Activated CD4-positive, CD25-positive, alpha-beta regulatory T cell treated with anti-CD3 and anti-CD28 coated beads, Interleukin-2, amount 50 U/mL, for 16 hours (primary cell): ENCODE measurements at places on chromosomes 1 and 21.

DNA sequence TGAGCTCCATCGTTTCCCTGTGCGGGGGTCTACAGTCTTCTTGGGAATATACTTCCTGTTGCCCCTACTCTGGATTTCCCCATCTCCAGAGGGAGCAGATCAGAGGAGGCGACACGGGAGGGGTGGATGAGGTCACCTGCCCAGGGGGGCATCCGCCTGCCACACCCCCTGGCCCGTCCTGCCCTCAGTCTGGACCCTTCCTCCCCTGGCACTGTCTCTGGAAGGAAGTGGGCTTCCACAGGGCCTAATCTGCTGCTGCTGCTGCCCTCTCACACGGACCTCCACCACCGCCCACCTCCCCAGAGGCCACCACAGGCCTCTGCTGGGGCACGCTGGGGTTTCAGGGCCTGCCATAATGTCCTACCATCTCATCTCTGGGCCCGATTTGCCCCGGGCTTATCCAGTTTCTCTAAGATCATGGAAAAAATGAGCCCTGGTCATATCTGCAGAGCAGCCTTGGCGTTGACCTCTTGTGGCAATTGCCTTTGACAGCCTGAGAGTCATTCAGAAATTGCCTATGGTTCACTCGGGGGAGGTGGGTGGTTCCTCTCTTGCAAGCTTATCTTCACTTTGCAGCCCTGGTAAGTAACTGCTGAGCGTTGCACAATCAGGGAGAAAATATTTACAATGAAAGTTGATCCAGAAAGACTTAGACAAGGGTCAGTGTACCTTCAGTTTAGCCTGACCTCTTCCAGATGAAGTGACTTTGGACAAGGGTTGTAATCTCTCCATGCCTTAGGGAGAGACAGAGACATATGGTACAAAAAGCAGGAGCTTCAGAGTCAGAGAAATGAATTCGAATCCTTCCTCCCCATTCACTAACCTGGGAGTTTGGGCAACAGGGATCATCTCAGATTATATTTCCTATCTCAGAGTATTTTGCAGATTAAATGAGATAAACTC, 252.4 kb downstream of the TOMM20 start:
- DNase-seq = no peak

DNA sequence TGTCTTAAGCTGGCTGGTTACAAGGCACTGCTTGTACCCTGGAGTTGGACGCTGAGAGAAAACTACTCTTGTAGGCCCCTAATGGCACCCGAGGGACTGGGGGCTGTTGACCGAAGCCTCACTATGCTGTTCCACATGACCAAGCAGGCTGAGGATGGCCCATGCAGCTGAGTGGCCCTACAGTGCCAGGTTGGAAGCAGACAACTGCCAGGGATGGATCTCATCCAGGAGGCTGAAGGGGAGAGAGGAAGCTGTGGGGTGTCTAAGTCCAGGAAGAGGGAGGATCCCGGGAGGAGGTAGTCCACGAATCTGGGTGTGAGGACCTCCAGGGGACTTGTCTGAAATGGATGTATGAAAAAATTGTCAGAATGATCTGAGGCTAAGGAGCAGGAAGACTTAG, 45.8 kb downstream of the FOXD2 start:
- DNase-seq = no peak

- no peak for DNase-seq
Measured at GRCh38 chr1:151012684-151013471, 4.6 kb downstream of the PRUNE1 start.

DNA sequence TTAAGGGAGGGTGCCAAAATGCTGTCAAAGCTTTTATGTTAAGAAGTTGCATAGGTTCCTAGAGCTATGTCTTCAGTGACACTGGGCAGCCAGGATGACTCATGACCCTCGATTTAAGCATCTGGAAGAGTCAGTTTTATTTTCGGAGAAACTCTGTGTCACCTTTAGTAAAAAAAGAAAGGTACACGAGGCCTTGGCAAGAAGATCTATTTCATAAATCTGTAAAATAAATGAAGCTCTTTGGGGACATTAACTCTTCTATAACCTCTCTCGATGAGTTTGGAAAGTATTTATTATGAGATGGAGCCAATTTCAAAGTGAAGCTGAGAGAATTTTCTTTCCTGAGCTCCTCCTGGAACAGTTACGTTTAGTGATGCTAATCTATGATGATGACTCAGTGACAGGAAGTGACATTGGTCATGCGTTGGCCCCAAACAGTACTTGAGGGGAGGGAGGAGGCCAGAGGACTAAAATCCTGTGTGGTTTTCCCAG, 156.5 kb downstream of the HLX start:
- no peak for DNase-seq

DNA sequence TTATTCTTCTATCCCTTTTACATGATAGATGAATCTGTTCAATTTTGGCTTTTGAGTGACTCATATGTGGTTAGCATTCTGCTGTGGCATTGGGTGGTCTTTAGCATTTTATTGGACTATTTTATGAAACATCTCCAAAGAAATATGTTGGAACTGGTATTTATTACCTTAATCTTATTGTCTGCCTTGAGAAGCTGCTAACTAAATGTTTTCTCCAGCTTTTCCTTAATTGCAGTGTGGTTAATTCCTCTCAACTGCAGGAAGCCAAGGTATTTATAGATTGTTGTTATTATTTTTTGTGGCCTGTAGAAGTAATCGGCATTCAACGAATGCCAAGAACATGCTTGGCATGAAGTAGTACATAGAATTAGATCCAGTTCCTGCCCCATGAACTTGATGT, 64.1 kb downstream of the NOS1AP start:
- no peak for DNase-seq

DNA sequence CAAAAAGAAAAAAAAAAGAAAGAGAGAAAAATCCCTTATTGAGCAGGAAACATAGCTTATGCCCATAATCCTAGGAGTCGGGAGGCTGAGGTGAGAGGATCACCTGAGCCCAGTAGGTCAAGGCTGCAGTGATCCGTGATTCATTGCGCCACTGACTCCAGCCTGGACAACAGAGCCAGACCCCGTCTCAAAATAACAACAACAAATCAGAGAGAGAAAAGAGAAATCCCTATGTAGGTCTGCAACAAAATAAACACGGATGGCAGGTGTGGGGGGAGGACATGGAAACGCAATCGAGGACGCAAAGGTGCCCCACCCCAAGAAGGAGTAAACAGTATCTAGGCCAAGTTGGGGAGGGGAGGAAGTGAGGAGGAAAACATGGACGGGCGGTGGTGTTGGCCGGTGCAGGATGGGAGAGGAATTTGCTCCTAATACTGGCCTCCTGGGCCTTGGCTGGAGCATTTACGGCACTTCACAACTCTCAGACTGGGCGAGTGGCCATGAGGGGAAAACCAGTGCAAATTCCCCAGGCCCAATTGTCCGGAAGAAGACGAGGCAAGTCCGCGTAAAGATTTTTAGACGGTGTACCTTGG, 609 bp upstream of the CHTOP start:
- DNase-seq = no peak

GRCh38 chr21:35697321-35697808, 363.0 kb downstream of the SETD4 start:
- no peak for DNase-seq

DNA sequence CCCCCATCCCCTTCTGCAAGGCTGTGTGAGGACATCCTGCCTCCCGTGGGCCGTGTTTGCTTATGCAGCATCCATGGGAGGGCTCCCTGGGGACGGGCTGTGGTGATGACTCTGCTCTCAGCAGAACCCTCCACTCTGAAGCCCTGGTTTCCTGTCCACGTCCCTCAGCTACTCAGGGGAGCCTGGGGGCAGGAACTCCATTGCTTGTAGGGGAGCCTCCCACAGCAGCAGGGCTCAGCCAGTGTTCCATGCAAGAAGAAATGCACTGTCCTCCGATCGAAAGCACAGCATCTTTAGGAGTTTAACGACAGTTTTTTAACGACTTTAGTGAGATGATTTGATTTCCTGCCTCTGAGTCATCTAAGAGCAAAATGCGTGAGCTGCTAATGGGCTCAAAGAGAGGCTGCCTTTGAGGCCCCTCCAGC, 8.3 kb upstream of the KCNAB2 start:
- no peak for DNase-seq

DNA sequence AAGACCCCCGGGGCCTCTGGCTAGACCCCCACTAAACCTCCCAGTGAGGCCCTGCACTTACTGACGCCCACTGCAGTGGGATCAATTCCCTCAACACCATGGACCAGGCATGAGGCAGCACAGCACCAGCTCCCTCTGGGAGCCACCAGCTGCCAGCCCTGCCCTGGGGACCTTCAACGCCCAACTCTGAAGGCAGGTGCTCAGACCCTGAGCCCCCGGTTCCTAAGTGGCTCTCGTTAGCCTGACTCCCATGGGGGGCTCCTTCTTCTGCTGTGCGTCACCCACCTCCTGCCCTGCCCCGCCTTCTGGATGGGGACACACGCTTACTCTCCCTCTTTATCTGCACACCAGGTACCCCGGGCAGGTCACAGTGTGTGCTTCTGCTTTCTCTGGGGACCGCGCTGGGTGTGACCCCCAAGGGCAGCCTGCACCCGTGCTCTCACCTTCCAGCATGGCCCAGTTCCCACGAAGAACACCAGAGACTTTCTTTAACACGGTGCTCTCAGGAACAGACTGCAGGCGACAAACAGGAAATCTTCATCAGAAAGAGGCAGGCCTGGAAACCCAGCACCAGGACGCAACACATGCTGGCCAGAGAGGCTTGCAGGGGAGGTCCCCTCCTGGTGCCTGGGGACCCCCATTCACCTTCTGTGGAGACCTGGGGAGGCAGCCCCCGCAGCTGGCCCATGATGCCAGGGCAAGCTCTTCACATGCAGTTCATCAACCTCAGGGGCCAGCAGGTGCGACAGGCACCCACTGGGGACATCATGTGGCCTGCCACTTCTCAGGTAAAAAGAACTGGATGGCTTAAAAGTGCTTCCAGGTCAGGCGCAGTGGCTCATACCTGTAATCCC, 27.3 kb downstream of the WDR4 start:
- no peak for DNase-seq

GRCh38 chr1:2213576-2214505, 14.3 kb upstream of the SKI start:
- DNase-seq = no peak

DNA sequence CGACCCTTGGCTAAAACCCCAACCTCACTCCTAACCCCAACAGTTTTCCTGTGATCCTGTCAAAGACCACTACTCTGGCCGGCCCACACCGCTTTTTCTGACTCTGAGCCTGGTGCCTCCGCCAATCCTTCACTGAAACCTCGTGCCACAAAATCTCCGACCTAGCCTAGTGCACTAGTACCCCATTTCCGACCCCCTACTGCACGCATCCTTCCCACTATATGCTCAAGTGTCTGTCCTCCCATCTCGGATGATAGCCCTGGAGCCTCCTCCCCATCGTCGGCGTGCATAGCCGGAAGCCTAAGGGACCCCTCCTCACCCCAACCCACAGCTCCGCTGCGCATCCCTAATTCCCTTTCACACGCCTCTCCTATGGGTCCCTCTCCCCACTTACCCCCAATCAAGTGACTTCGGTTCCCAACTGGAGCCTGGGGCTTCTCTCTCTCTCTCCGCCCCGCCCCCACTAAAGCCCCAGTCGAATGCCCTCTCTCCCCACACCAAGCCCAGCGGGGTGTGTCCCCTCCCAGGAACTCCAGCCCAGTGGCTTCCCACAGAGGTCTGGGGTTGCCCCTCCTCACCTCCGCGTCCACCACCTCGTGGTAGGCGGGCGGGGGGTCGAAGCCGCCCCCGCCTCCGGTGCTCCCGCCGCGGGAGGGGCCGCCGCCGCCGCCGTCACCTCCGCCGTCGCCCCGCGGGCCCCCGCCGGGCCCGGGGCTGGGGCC, 791 bp downstream of the USP24 start:
- DNase-seq = no peak

GRCh38 chr1:33244143-33244808, 12.0 kb upstream of the ZNF362 start:
- DNase-seq = no peak

DNA sequence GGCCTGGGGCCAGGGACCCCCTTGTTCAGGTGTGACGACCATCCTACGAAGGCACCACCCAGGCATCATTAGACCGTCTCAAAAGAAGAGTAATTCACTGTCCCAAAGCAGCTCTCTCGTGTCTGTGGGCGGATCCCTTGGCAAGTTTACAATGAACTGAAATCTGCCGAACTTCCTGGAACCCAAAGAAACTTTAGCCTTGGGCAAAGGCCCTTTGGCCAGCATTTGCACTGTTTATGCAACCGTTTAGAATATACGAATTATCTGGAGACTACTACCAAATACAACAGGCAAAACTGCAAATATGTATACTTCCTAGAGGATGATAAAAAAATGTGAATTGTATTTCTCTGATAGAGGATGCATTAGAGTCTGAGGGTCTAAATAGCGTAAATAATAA, 1.4 kb upstream of the SOD1 start:
- no peak for DNase-seq

- no peak for DNase-seq
Measured at GRCh38 chr1:21894034-21894881, 42.9 kb downstream of the HSPG2 start.

- no peak for DNase-seq
Measured at GRCh38 chr1:212677573-212677972, 22.1 kb downstream of the BATF3 start.

DNA sequence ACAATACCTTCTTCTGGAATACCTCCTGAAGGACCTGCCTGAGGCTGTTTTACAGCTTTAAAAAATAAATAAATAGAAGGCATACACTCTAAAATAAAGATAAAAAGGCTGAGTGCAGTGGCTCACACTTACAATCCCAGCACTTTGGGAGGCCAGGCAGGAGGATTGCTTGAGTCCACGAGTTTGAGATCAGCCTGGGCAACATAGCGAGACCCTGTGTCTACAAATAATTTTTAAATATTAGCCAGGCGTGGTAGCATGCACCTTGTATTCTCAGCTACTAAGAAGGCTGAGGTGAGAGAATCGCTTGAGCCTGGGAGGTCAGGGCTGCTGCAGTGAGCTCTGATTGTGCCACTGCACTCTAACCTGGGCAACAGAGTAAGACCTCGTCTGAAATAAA, 75.0 kb downstream of the OSBPL9 start:
- no peak for DNase-seq

- DNase-seq = no peak
Measured at GRCh38 chr1:238177960-238178645, 287.4 kb upstream of the ZP4 start.

- DNase-seq = no peak
Measured at GRCh38 chr21:41802684-41803083, 35.8 kb upstream of the RIPK4 start.
